ENCODE measurements at places on chromosomes 2 and 18.

DNA sequence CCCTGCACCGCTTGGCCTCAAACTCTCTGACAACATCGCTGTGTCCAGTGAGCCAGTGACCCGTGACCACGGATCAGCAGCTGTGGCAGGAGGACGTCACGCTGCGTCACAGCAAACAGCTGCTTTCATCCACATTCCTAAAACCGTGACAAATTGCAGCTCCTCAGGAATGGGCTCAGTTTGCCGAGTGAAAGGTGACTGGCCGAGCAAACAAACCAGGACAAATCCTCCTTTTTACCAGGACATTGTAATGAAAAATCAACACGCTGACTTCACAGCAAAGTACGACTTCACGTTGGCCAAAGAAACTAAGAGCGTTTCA is 57.6 kb downstream of the PXDN start:
- no peak for DNase-seq

GRCh38 chr2:69926849-69927515 is 12.1 kb downstream of the MXD1 start:
- DNase-seq, result no peak

- no peak for DNase-seq
Observed at GRCh38 chr2:204749319-204749718, 204.0 kb downstream of the PARD3B start.

DNA sequence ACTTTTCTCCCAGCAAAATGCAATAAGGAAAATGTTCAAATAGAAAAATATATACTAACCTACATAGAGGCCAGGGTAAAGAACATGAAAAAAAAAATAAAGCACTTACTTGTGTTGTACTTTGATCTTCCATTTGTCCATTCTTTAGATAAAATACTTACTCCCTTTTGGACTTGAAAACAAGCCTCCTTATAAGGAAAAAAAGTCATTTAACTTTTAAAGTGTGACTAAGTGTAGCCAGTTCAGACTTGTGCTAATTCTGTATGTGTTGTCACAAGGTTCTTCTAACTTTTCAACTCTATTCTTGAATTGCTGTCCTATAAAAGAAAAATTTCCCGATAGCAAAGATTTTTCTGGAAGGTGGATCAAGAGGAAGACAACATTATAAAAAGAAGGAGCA is 23.2 kb downstream of the SLC40A1 start:
- DNase-seq, result no peak

- DNase-seq, result no peak
Observed at GRCh38 chr18:76720683-76721082, 101.7 kb upstream of the ZNF236 start.

DNA sequence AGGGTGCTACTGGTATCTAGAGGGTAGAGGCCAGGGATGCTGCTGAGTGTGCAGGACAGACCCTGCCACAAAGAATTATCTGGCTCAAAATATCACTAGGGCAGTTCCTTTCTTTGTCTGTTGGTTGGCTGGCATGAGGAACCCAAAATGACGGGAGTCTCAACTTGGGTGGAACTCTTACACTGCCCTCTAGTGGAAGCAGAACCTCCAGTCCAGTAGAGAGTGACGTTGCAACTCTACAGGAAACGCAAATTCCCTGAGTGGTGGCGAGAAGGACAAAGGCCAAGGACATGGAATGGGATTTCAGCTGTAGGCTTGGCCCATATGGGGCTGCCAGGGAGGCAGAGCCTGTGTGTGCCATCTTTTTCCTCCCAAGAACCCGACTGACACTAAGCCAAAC is 47.1 kb downstream of the COPS8 start:
- no peak for DNase-seq

DNA sequence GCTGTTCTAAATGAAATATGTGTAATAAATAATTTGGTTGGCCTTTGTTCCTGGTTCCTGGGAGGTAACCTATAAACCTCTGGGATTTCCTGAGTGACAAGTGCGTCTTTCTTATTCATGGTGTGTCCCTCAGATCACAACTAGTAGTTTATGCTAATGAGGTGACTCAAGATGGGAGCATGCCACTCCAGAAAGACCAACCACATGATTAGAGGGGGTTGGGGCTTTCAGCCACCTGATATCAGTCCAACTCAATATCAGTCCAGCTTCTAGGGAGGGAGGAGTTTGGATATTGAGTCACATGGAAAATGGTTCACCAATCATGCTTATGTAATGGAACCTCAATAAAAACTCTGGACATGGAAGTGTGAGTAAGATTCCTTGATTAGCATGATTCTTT is 96.6 kb downstream of the QPCT start:
- no peak for DNase-seq

DNA sequence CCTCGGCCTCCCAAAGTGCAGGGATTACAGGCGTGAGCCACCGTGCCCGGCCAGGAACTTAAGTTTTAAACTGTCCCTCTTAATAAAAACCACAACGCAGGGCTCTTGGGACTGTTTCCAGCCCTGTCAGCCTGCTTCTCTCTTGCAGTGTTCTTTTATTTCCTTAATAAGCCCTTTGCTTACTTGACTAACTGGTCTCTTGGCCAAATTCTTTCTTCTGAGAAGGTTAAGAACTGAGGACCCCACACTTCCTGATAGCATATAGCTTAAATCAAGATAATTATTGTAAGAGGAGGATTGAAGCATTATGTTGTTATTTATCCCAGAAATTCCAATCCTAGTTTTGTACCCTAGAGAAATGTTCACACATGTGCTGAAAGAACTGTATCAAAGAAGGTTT is 128.2 kb upstream of the UXS1 start:
- no peak for DNase-seq

DNA sequence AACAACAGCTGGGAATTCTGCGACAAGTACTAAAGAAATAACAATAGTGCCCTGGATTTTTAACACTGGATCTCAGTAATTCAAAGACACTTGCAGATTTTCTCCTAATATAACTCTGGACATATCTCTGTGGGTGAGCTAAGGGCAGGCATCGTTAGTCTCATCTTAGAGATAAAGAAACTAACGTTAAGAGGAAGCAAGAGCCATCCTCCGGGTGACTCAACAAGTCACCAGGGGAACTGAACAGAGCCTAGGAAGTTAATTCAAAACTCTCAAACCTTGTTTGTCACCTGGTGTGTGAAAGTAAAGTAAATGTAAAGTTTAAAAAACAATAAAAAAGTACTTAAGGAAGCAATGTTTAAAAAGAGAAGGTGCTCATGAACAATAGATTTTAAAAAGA is 41.6 kb upstream of the NRP2 start:
- DNase-seq, result no peak

- DNase-seq, result no peak
Observed at GRCh38 chr18:35186291-35187034, 54.4 kb upstream of the ZNF397 start.

DNA sequence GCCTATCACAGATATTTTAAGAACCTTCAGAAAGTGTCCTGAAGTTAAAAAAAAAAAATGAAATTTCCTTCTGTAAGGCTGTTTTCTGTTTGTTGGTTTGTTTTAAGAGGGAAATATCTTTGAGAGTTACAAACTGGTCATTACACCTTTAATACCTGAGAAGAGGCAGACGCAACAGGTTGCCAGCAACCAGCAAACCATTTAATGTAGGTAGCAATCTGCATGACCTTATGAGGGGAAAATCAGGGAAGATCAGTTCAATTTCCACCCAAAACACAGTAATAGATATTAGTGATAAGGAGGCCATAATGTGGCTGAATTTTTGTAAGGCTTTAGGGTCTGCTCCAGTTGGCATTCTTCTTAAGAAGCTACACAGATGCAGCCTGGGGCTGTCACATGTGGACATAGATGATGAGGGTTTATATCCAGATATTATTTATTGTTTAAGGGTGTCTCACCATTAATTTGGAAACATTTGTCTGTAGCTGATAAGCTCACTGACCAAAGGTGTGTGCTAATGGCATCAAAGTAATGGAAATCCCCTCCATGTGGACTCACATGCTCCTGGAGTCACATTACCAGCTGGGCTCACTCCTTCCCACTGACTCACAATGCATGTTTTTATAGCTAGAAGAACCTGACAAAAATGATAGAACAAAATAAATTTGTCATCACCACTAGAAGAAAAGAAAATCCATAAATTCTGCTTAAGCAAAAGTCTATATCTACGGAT is 83.5 kb upstream of the DTNA start:
- DNase-seq, result no peak

DNA sequence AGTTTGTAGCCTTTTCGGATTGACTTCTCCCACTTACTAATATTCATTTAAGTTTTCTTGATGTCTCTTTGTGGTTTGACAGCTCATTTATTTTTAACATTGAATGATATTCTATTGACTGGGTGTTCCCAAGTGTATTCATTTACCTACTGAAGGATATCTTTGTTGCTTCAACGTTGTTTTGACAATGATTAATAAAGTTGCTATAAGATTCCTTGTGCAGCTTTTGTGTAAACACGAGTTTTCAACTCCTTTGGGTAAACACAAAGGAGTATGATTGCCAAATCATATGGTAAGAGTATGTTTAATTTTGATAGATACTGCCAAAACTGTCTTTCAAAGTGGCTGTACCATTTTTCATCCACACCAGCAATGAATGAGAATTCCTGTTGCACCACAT is 1200.9 kb downstream of the DSC3 start:
- DNase-seq, result no peak

- no peak for DNase-seq
Observed at GRCh38 chr2:113084249-113085000, 16.7 kb downstream of the IL1F10 start.

- no peak for DNase-seq
Observed at GRCh38 chr18:36355511-36355910, 58.0 kb downstream of the FHOD3 start.

- no peak for DNase-seq
Observed at GRCh38 chr2:233700028-233700635, 7.4 kb downstream of the UGT1A6 start.

- no peak for DNase-seq
Observed at GRCh38 chr18:523561-523960, 23.1 kb upstream of the COLEC12 start.

DNA sequence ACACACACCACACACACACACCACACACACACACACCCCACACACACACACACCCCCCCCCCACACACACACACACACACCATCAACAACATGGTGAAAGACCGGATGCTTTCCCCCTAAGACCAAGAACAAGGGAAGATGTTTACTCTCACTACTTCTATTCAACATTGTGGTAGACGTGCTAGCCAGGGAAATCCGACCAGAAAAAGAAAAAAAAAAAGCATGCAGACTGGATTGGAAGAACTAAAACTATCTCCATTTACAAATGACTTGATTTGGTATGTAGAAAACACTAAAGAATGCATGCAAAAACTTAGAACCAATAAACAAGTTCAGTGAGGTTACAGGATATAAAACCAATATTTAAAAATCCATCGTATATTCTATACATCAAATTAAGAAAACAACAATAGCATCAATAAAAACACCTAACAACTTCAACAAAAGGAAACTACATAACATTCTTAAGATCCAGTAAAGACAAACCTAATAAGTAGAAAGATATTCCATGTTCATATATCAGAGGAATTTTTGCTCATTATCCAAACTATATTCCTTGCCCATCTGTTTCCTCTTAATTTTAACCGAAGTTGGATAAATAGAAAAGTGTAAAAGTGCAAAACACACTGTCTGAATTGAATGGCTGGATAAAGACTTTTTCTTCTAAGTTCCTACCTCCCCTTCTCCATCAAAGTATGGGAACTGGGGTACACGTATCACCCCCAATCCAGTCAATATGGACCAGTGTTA is 51.5 kb upstream of the RNU4ATAC start:
- no peak for DNase-seq

DNA sequence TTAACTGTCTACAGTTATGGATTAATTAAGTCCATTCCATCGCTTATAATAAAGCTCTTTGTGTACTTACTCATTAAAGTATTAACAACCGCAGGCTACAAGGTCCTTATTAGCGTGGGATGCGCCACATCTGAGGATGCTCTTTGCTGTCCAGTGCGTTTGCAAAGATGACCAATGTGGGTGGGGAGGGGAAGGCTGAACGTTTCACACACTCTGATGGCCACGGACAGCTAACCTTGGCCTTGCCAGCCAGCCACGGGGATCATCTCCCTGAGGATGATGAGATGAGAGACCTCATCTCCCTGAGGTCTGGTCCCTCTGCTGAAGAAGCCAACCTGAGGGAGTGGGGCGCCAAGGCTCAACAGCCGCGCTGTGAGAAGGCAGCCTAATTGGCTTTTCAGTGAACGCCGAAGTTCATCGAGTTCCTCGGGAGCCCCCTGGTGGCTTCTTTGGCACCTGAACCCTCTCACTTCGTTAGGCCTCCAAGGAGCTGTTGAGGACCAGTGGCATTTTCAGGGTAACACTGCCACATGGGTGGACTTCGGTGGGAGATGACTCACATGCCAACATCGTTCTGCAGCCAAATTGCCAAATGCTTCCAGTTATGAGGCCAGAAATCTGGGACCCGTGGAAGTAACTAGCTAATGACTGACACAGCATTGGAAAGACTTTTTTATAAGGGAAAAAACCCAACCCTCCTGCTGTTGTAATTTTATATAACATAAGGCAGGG is 69.3 kb upstream of the SEC11C start:
- DNase-seq, result peak; percentile 66

DNA sequence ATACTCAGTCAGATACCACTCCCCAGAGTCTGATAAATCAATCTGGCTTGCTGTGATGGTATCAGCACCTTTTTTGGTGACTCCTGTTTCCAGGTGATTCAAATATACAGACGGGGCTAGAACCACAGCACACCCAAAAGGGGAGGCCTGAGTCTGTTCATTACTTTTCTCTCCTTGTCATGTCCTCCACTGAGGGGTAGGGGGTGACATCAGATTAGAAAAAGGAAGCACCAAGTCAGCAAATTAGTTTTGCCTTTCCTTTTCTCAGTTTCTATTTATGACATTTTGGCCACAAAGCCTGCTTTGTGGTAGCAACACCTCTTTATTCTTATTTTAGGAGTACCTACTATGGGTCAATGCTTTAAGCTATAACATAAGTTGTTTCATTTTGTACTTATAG is 127.4 kb downstream of the CCDC102B start:
- DNase-seq, result no peak

DNA sequence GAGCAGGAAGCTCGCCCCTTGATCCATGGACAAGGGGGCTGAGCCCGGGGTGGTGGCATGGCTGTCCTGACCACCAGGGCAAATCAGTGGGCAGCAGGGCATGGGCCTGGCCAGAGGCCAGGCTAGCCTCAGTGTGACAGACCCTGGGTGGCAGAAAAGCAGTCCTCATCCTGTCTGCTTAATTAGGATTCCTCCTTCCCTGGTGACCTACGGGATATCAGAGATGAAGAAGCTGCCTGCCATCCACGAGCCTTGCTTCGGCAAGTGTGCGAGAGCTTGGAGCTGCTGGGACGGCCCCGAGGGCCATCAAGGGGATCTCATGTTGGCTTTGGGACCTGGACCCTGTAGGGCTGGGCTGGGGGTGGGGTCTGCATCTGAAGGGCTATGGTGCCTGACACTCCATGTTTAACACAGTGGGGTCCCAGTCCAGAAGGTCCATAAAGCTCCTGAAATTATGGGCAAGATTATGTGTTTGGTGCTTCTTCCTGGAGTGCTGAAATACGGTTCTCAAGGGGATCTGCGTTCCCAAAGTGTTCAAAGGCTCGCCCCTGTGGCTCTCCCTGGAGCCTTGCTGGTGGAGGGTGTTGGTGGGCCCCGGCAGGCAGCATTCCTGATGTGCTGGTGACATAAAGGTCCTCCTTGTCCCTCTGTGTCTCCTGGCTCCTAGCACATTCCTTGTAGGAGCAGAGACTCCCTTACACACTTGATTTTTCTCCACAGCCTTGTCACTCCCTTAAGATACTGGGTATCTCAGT is 52.6 kb downstream of the KCNIP3 start:
- DNase-seq, result no peak

GRCh38 chr18:24922491-24922890 is 429.5 kb downstream of the ZNF521 start:
- DNase-seq, result no peak
